Stimulated activated CD8-positive, alpha-beta memory T cell treated with anti-CD3 and anti-CD28 coated beads, Interleukin-4, amount 100 ng/mL, for 1 hour (primary cell): ENCODE measurements at places on chromosomes 2 and 18.

GRCh38 chr18:24766376-24766775 is 305.9 kb downstream of the HRH4 start:
- no peak for DNase-seq

DNA sequence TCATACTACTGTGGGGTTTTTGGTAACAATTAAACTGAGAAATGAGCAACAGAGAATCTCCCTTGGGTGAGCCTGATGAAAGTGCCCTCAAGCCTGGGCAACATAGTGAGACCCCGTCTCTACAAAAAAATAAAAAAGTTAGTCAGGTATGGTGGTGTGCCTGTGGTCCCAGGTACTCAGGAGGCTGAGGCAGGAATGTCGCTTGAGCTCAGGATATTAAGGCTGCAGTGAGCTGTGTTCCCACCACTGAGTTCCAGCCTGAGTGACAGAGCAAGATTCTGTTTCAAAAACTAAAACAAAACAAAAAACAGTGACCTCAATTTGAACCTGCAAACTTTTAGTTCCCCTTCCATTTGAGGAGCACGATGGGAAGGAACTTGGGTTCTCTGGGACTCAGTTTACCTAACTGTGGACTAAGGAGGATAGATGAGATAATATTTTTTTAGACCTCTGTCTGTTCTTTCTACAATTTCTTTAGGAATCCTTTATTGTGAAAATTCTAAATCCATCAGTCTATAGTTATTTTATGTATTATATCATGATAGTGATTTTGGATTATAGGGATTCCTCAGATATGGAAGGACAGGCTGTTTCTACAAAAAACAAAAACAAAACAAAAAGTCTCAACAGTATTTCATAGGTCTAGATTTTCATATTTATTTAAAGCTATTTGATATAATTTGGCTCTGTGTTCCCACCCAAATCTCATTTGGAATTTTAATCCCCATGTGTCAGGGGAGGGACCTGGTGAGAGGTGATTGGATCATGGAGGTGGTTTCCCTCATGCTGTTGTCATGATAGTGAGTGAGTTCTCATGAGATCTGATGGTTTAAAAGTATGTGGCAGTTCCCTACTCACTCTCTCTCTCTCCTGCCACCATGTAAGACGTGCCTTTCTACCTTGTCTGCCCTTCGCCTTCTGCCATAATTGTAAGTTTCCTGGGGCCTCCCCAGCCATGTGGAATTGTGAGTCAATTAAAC is 178.6 kb downstream of the MYCN start:
- no peak for DNase-seq

- no peak for DNase-seq
Observed at GRCh38 chr2:32864334-32865111, 82.2 kb upstream of the LTBP1 start.

DNA sequence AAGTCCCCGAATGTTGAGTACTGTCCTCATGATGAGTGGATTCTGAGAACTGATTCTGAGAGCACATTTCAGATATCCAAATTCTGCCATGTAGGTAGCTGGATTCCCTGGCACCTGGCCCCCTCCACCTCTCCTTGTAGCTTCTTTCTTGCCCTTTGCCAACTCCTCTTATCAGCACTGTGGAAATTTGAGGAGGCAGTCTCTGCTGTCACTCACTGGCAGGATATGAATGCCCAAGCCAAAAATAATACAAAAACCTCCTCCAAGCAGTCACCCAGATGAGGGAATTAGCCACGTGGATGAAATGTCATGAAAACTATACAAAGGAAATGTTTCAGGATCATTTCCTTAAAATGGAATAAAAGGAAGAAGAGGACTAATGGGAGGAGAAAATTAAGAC is 276.8 kb downstream of the SETBP1 start:
- no peak for DNase-seq

GRCh38 chr18:8869696-8870095 is 164.3 kb downstream of the MTCL1 start:
- DNase-seq = no peak

DNA sequence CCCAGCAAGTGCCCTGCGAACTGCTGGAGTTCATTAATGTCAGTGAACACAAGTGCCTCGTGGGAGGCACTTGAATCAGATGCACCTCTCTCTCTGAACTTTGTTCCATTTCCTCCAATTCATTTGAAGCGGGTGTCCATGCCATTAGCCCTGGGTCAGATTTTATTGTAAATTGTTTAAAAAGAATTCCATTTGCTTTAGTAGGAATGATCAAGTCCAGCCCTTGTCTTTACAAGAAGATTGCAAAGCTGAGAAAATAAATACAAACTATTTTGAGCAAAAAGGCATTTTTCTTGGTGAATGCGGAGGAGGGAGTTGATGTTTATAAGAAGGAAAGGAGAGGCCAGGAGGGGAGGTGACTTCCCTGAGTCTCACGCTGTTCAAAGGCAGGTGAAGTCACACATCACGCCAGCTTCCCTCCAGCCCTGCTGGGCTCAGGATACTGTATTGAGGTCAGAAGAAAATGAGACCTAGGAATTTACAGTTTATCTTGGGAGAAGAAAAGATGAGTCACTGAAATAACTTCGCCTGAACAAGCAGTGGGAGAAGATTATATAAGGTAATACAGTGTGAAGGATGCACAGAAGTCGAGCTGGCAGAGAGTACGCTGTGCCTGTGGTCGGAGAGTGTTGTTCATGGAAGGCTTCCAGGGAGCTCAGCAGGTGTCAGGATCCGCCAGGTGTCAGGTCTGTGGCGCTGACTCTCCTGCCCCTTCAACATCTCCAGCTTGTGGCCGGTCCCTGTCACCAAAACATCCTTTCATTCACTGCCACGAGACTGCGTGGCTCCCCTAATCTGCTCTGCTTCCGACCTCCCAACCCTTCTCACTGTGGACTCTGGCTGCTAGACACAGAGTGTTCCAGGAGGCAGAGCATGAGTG is 36.5 kb downstream of the EFR3B start:
- DNase-seq = no peak

GRCh38 chr2:176085861-176086771 is 2.4 kb upstream of the EVX2 start:
- no peak for DNase-seq

DNA sequence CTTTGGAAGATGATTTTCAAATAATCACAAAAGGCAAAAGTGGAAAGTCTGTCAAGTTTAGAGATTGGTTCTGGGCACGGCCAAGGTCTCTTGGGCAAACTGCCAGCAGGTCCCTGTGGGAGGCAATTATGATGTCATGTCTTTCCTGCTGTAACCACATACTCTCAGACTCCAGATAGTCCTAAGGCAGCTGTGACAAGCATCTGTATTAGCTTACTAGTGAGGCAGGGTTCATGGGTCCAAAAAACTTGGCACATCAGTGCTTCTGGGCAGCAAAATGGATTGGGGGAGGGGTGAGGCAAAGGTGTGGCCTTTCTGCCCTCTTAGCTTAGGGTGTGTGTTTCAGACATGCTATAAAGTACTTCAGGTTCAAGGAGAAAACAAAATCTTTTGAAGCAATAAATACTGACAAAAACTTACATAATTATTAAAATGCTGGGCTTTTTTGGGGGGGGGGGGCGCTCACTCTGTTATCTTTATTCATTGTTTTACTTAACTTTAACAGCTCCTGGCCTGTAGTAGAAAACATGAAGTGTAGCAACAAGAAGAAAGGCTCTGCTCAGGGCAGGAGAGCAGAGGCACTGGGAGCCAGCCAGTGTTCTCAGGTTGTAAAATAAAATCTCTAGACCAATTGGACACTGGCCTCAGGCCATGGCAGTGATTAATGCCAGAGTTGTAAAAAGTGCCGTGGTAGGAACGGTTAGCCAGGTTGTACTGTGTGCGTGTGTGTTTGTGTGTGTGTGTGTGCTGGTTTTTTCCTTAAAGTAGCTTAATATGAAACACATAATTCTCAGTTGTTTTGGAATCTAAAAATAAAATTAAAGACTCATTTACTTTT is 14.3 kb upstream of the TANC1 start:
- no peak for DNase-seq

DNA sequence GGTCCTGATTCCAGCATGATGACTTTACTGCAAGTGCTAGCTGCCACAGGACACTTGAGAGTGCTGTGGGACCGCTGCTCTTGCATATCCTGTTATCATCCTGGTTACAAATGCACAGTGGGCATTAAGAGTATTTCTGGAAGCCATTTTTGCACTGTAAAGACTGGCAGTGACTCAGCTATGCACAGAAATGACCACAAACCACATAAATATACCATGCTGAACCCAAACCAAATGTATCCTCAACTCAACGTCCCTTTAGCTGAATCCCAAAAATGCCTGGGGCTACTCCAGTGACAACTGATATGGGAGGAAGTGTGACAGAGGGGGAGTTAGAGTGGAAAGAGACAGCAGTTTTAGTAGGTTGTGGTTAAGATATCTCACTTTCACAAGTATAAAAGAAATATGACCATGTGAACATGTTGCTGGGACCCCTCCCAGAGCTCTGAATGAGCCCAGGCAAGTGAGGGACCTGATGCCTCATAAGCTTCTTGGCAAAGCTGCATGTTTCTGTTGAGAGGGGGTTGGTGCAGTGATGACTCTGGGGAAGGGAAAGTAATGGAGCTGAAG is 37.3 kb downstream of the RHBDD1 start:
- DNase-seq = no peak

GRCh38 chr2:176134035-176134434 is 4.5 kb downstream of the HOXD8 start:
- no peak for DNase-seq

GRCh38 chr18:499776-500631 is 497 bp downstream of the COLEC12 start:
- DNase-seq = no peak

DNA sequence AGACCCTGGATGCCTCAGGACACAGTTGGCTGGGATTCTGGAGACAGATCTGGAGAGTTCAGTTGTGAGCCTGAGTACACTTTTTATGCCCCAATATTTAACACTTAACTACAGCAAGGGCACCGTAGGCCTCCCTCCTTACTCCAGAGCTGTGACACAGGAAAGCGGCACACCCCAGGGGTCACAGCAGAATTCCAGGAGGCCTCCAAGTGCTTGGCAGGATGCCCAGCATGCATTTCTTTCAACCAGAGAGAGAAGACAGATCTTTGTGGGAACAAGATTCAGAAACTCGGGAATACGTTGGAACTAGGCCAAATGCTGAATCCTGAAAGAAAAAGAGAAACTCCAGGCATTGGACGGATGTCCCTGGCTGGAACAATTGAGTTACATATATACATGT is 199.2 kb upstream of the NT5C1B start:
- no peak for DNase-seq

GRCh38 chr18:58163004-58163590 is 119.1 kb downstream of the NEDD4L start:
- no peak for DNase-seq

DNA sequence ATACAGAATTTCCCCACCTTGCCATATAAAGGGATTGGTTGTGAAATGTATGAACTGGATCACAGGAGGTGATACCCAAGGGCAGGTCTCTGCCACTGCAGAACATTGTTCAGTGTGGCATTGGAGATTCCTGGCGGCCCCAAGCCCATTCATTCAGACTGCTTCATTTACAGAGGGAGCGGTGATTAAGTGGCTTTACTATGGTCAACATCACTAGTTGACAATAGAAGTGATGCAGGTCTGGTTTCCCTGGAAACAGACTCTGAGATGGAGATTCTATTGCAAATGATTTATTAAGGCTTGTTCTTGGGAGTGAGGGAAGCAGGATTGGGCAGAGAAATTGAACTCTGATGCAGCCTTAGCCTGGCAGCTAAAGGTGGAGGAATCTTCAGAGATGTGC is 62.4 kb downstream of the ZDBF2 start:
- no peak for DNase-seq

- no peak for DNase-seq
Observed at GRCh38 chr2:200747668-200748618, 63.8 kb upstream of the BZW1 start.

DNA sequence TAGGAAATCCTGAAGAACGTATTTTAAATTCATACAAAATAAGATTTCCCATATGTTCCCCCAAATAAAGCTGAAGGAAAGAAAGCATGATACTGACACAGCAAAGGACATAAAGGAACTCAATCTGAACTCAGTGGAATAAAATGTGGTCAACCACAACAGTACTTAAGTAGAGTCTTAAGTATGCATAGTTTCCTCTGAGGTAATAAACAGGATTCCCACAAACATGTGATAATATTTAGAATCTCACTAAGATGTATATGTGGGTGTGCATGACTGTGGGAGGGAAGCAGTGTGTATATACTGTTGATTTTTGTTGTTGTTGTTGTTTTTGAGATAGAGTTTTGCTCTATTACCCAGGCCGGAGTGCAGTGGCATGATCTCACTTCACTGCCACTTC is 69.3 kb downstream of the NOL10 start:
- DNase-seq = no peak

DNA sequence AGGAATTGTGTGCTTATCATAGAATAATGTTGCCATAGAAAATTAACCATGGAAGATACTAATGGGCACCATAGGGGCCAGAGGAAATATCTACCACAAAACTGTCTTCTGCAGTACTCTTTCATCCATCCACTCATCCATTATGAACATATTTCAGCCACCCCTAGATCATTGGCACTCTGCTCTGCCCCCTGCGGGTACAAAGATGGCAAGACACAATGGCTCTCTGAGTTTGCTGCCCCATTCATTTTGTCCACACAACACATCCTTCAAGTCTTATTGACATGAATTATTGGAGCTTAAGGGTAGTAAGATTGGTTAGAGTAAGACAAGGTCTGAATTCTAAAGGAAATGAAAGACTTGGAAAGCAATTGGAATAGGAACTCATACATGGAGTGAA is 1224.7 kb upstream of the CELF4 start:
- no peak for DNase-seq

DNA sequence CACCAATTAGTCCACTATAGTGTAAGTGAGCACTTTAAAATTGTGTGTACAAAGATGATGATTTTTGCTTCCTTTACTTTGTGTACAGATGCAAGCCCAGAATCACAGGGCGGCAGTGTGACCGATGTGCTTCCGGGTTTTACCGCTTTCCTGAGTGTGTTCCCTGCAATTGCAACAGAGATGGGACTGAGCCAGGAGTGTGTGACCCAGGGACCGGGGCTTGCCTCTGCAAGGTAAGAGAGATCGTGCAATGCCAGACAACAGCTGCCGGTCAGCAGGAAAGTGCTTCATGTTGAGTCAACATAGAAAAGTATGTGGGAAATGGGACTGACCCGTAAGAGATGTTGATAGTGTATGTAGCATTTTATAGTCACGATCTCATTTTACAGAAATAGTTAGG is 156.8 kb upstream of the TTC39C start:
- DNase-seq = no peak

DNA sequence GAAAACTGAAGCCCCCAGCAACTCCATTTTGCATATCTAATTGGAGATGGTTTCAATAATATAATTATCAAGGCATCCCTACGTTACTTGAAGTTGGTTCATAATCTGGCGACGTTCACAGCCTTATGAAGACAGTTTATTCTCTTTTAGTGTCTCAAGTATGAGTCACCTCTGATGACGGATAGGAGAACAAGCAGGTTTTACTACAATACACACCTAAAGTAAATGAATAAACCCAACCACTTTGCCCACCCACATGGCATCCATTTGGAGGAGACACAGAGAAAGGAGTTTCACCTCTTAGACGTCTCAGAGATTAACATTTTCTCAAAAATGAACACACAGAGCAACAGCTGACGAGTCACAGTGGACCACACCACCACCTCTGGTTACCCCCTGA is 40.8 kb downstream of the BCL11A start:
- no peak for DNase-seq
